ENCODE measurements at places on chromosomes 3 and 15.
A peak's percentile ranks its signal among the peaks of the same experiment; 100 is the strongest.

DNA sequence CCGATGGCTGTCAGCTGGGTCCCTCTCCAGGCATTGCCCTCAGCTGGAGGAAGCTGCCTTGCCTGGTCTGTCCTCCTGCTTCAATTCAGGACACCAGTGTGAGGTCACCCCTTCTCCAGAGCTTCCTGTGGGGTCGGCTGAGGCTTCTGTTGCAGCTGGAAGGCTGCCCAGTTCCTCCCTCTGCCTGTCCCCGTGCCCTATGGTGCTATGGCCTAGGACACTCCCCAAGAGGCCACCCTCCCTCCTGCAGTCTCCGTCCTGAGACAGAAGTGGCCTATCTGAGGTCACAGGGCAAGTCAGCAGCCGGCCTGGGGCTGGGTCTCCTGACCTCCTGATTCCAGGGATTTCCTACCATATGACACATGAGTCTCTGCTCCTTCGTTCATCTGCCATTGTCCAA is 57.9 kb downstream of the RASGRF1 start:
- no peak for DNase-seq

DNA sequence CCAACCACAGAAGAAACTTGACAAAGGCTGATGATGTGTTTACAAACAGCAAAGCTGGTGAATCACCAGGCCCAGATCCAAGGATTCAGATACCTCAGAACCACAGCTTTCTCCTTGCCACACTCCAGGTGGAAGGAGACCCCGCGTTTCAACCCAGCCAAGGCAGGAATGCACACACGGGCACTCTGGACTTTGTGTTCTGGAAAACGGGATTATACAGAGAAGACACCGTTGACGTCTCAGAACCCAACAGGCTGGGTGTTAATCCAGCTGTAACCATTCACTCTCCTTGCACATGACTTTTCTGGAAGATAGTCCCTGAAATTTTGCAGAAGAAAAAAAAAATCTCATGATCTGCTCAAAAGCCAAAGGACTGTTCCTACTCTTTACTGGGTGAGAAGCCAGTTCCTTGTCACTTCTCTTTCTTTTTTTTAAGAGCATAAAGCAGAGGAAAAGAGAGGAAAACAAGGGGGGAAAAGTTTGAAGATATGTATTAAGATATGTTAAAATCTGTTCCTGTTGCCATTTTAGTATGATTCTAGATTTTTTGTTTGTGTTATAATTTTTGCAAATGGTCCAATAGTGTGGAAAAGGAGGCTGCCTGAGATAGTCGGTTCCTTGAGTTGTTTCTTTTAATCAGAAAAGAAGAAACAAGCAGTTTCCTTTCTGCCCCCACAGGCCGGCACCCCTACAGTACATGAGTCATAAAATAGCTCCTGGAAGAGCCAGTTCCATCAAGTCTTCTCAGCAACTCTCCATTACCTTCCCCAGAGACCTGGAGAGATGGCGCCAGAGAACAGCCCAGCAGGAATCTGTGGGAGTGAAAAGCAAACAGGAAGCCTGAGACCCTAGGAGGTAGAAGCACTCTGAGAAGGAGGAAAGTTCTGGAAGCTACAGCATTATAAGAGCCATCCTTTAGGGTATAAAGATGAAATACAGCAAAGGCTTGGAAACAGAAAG is 73.1 kb downstream of the RORA start:
- DNase-seq = peak; percentile 51

- peak; percentile 91 for DNase-seq
Observed at GRCh38 chr15:95556866-95557225, 773.7 kb upstream of the NR2F2 start.

DNA sequence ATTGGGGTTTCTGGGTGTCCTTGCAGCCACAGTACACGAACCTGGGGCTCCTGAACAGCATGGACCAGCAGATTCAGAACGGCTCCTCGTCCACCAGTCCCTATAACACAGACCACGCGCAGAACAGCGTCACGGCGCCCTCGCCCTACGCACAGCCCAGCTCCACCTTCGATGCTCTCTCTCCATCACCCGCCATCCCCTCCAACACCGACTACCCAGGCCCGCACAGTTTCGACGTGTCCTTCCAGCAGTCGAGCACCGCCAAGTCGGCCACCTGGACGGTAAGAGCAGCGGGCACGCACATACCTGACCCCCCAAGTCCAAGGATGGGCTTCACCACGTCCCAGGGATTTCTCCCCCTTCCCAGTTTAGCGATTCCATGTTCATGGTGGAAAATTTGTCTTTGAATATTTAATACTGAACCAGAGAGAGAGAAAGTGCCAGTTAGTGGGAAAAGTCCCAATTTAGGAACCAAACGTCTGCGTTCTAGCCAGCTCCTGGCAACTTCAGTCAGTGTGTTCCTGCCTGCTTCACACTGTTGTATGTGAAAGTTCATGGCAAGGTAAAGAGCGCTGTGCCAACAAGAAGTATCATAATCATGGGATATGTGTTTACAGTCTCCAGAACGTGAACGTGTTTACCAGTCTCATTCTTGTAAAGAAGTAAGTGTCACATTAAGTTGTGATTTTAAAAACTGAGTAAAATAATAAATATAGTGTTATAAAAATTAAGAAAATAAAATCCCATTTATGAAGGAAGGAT is 177.2 kb downstream of the TP63 start:
- no peak for DNase-seq

GRCh38 chr15:59052915-59053407 is 52.0 kb upstream of the CCNB2 start:
- no peak for DNase-seq

- no peak for DNase-seq
Observed at GRCh38 chr3:101758224-101758623, 20.8 kb upstream of the NXPE3 start.

- DNase-seq = no peak
Observed at GRCh38 chr3:8593021-8593827, 51.4 kb downstream of the SSUH2 start.

DNA sequence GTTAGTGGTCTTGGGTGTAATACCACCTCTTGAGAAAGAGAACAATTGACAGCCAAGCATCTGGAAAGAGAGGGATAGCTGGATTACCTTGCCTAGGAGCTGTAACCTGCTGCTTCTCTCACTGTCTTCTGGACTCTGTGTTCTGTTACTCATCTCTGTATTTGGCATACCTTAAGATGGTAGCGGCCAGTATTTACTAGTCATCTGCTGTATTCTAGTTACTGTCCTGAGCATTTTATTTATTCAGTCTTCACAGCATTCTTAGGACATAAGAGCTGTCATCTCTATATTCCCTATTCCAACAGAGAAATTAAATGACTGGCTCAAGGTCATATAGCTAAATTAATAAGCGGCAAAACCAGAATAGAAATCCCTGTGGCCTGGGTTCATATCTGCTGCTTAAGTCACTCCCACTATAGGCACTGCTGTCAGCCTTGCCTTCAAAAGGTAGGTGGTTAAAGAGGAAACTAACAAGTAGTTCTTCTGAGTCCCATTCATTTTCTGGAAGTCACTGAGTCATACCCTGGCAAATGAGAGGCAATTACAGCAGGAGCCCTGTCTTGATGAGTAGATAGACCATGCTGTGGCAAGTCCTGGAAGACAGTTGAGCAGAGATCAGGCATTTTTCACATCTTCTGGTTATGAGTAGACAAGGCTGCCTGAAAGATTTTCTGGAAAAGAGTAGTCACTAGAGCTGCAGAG is 68.2 kb downstream of the RAB7A start:
- DNase-seq = peak; percentile 89

GRCh38 chr3:84601303-84601702 is 357.5 kb upstream of the CADM2 start:
- peak; percentile 55 for DNase-seq

- DNase-seq = peak; percentile 64
Observed at GRCh38 chr15:64905119-64905831, 6.4 kb upstream of the ANKDD1A start.

- peak; percentile 99 for DNase-seq
Observed at GRCh38 chr3:188286087-188286513, 132.1 kb downstream of the LPP start.

DNA sequence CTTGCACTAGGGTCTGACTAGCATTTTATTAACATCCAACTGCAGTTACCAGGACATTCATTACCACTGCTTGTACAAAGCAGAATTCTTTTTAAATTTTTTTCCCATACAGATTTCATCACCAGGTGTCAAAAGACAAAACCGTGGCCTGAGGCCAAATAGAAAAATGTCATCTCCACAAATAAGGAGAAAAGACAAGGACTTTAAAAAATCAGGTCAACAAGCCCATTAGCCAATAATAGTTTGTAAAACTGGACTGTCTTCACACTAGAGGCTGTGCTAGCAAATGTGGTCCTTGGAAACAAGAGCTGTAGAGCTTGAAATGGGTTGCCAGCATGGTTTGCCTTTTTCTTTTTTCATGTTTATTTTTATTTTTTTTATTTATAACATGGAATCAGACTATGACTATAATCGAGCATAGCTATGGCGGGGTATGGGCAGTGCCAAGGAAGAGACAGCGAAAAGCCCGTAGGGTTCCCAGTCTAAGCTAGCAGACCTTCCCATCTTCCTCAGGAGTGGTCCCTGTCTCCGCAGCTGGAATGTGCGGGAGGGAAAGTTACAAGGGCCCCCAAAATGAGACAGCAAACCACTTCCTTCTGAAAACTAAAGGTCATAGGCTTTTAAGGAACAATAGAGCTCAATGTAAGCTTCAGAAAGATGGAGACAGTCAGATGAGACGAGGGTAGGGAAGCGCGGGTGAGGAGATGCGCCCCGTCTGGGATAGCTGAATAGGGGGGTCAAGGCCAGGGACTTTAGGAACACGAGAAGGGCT is 1.5 kb downstream of the PTPN9 start:
- DNase-seq = peak; percentile 60

DNA sequence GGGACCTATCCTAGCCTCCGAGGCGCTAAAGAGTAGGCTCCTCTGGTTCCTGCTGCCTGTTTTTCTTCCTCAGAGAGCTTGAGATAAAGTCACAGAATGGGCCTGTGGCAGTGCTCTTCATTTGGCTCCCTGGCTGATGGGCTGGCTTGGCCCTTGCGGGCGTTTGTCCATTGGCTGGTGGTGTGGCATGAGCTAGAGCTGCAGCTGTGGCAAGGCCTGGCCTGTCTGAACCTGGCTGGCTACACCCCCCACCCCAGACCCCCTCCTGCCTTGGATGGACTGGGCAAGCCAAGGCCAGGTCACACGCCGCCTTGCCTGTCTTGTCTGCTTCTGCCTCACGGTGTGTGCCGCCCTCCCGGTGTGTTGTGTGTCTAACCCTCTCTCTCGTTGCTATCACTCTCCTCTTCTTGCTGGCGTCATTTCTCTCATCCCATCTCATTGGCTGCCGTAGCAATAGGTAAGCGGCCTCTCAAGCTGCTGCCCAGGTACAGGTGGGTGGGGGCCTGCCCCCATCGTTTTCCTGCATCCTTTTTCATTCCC is 3.2 kb downstream of the AP2M1 start:
- no peak for DNase-seq

- DNase-seq = no peak
Observed at GRCh38 chr3:173140986-173141385, at the start of gene SPATA16. TSS of gene SPATA16 (minus strand) at chr3:173141235. CDS start at chr3:173117731, 23,504 bp downstream.

DNA sequence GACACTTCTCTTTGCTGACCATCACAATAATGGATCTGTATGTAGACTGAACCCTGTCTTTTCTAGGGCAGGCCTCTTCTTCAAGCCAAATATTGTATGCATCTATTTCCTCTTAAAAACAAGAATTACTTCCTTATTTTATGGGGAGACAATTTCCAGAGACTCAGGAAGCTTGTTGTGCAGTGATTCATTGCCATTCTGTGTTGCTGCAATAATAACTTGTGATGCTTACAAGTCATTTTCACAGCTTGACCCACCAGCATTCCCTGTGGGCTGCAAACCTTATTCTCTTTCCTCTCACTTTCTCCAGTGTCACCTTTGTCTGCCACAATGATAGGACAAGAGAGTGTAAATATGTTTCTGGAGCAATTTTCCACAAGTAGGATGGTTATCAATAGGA is 276.7 kb upstream of the SGO1 start:
- peak; percentile 3 for DNase-seq

DNA sequence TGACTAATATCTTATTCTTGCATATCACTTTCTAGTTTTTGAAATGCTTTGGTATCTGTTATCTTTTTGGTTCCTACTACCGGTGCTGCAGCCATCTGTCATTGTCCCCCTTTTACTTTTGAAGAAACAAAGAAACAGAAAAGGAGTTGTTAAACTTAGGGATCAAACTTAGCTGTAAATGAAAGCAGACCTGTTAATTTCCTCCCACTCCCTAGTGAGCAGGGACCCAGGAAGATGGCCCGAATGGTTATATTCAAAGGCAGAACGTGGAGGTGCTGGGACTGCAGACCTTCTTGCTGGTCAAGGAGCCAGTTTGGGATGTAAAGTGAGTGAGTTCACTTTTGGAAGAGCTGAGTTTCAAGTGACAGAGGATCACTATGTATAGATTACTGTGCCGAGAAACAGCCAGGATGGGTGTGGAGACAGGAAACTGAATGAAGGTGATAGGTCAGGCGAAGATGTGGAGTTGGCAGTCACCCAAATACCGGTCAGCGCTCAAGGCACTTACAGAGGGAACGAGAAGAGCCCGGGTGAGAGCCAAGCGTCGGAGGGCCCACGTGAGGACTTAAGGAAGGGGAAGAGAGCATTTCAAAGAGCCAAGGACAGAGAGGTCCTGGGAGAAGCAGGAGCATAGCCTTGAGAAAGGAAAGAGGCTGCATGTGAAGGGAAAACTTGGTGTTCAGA is 20.1 kb downstream of the KBTBD8 start:
- peak; percentile 54 for DNase-seq

DNA sequence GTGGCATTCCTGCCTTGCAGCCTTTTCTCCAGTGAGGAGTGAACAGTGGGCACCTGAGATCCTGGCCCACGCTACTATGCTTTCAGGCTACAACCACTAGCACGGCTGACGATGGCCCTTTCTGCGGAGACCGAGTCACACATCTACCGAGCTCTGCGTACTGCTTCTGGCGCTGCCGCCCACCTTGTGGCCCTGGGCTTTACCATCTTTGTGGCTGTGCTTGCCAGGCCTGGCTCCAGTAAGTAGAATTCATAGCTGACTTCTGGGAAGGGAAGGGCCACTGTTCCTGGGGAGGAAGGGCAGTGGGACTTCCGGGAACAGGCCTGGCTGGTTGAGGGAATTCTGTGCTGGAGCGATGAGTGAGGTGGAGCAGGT is 648 bp downstream of the CYB561D2 start:
- no peak for DNase-seq

DNA sequence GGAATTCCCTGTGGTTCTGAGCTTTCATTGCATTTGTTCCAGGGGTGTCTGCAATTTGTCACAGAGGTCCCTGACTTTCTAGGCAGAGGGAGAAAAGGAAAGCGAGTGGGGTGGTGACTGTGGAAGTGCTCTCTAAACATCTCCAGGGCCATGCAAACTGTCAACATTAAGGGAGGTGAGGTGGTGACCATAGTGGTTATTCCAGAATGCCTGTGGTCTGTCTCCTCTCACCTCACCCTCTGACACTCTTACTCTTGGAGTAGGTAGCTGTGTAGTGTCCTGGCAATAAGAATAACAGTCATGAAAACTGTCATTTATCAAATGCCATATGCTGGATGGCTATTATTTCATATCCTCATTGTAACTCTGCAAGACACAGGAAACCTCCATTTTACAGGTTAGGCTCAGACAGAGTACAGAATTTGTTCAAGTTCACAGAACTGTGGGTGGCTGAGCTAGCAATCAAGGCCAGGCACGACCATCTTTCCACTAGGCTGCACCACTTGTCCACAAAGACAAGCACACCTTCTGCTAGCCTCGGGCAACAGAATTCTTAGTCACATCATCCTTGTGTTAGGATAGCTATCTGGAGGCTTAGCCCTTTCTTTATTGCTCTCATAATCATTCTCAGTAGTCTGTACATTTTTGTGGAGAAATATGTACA is 179.4 kb downstream of the CD47 start:
- DNase-seq = no peak
